Hepatocyte (in vitro differentiated cells): ENCODE measurements at places on chromosomes 2 and 18.
A peak's percentile ranks its signal among the peaks of the same experiment; 100 is the strongest.

GRCh38 chr18:10041180-10041579, 127.4 kb downstream of the VAPA start:
- peak; percentile 70 for DNase-seq

DNA sequence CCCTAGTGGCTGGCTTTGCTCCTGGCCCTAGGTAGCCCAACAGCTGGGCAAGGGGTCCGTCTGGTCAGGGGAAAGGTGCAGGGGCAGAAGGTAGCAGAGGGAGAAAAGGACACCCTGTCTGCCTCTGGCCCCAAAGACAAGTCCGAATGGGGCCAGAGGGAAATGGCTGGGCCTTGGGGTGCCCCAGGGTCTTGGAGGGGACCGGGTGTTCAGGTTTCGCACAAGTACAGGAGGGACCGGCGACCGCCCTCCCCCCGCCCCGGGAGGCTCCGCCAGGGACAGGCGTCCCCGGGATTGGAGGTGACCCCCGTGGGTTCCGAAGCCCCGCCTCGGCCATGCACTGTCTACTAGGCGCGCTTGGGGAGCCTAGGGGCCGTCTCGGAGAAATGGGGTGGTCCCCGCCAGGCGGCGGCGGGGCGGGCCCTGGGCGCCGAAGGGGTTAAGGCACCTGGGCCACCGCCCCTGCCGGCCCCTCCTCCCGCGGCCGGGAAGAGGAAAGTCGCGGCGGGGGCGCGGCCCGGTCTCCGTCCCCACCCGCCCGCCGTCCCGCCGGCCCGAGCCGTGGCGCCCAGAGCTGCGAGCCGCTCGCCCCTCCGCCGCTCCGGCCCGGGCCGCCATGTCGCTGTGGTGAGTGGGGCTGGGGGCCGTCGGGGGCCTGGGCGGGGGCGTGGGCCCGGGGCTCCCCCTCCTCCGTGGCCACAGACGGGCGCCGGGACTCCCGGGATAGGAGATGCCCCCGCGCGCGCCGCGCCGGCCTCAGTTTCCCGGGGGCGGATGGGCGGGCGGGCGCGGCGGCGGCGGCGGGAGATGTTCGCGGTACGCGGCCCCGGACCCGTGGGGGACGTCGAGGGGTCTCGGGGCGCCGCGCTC, at the start of gene B3GNT7:
Gene B3GNT7, plus strand, starts transcription at position 523 of the 870 bp plus-strand sequence. Its CDS starts 94 bp downstream, at position 617.
- peak; percentile 55 for DNase-seq

- DNase-seq: no peak
Measured at GRCh38 chr2:152334701-152335015, 316 bp upstream of the FMNL2 start.

- peak; percentile 63 for DNase-seq
Measured at GRCh38 chr18:22170421-22171257, 1.2 kb downstream of the GATA6 start.

GRCh38 chr2:69100220-69100723, 87.3 kb downstream of the ANTXR1 start:
- no peak for DNase-seq

DNA sequence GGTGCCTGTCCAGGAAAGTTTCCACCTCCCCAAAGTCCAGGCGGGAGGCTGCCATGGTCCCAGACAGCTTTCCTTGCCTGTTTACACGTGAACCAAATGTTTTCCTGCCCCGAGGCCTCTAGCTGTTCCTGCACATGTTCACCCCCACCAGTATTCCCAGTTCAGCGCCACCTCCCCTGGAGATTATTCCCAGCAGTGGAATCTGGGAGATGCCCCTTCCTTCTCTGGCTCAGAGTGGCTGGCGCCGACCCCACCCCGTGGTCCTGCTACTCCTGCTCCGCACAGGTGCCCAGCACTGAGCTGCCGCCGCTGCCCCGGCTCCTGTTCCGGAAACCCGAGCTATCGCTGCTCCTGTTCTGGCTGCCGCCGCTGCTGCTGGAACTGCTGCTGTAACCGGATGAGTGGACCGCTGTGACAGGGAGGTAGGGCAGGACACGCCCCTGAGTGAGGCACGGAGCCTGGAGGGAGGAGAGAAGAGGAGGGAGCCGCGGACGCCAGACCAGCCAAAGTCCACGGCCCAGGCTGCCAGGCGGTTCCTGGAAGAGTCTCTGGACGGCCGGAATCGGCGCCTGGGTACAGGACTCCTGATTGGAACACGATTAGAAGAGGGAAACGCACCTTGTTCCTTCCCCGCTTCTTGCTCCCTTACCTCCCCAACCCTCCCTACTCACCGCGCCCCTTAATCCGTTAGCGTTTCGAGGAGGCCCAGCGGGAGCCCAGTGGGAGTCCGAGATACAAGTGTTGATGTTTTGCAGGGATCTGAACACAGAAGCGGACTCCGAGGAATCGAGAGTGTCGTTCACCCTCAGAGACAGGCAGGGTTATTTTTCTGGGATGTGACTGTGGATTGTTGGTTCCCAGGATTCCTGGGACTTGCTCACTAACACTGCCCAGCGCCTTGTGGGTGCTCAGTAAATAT, at the start of gene PDE11A:
Gene PDE11A, minus strand, starts transcription at position 395 of the 919 bp plus-strand sequence. Its CDS starts 340 bp downstream, at position 55.
- DNase-seq: peak; percentile 93

DNA sequence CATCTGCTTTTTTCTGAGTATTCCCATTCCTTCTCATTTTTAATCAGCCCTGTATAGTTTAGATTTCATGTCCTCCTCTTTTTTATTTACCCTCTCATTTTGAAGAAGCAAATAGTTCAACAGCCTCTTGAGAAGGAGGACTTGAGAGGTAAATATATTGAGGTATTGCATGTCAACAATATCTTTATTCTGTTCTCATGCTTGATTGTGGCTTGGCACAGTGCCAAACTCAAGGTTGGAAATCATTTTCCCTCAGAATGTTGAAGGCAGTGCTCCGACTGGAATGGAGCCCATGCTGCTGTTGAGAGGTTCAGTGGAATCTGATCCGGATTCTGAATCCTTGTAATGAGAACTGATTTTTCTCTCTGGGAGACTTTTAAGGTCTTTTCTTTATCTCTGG, 31.0 kb upstream of the GALNT3 start:
- peak; percentile 8 for DNase-seq

DNA sequence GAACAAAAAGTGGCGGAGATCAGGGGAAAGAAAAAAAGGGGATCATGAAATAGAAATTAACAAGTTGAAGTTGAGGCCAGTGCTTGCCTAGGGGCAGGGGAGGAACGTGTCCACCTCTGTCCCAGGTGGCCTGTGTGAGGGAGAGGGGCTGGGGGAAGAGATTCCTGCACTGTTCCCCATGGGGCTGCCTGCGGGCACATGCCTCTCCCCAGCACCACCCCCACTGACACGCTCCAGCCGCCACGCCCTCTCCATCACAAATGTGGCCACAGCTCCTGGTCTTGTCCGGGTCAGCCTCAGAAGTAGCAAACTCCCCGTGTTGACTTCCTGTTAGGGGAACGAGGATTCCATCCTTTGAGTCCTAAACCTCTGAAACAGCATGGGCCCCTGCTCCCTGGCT, 161.2 kb downstream of the GLI2 start:
- no peak for DNase-seq

DNA sequence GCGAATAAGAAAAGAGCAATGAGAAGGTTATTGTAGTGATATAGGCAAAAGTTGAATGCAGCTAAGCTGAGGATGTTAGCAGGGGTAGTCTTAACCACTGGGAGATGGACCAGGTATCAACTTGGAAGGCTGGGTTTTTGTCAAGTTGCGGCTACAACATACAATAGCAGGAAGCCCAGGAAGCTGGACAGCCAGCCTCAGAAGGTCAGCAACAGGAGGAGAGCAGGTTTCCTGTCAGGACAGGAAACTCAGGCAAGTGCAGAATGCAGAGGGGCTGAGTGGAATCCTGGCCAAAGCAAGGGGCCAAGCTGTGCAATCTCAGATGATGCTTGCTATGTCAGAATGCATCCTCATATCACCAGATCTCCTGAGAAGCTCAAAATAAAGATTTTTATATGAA, 530.0 kb upstream of the ID2 start:
- DNase-seq: no peak

- no peak for DNase-seq
Measured at GRCh38 chr2:102677244-102678215, 58.2 kb downstream of the SLC9A2 start.

- DNase-seq: peak; percentile 79
Measured at GRCh38 chr2:219124381-219125110, 36.1 kb downstream of the NHEJ1 start.

DNA sequence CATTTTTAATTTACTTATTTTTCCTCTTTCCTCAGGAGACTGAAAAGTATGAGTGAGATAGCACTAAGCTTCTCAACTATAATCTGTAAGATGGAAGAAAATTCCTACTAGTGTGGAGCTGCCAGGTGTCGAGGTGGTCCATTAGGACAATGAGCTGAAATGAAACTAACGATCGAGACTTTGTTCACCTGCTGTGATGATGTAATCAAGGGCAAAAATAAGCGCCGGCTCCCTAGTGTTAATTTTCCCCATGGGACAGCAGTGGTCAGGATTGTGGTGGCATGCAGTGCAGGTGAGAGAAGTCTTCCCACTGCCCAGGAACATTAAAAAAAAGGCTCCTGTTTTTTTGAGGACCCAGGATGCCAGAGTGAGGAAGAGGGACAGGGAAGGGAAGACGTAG, 859.1 kb upstream of the GCFC2 start:
- no peak for DNase-seq

GRCh38 chr2:190582736-190583506, 48.4 kb upstream of the NEMP2 start:
- DNase-seq: no peak

DNA sequence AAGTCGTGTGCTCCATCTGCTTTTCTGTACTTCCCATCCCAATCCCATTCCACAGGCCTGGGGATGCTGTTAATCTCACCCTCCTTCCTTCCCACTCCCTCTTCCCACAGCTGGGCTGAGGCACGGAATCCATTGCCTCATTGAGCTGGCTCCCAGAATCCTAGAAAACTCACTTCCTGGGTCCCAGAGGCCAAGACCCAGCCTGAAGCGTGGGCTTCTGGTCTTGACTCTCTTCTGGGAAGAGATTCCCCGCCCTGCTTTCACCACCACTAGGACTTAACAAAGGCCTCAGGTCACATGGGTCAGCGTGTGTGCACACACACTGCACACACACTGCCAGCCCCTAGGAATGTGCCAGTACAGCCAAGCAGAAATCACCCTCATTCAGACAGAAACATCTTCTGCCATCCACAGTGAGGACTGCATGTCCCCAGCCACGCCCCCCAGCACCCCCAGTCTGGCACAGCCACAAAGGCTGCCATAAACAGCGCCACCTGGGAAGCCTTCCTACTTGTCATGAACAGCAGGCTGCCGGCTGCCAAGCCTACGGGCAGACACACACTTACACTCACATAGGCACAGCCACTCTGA, 165.8 kb downstream of the TNS1 start:
- DNase-seq: peak; percentile 51

DNA sequence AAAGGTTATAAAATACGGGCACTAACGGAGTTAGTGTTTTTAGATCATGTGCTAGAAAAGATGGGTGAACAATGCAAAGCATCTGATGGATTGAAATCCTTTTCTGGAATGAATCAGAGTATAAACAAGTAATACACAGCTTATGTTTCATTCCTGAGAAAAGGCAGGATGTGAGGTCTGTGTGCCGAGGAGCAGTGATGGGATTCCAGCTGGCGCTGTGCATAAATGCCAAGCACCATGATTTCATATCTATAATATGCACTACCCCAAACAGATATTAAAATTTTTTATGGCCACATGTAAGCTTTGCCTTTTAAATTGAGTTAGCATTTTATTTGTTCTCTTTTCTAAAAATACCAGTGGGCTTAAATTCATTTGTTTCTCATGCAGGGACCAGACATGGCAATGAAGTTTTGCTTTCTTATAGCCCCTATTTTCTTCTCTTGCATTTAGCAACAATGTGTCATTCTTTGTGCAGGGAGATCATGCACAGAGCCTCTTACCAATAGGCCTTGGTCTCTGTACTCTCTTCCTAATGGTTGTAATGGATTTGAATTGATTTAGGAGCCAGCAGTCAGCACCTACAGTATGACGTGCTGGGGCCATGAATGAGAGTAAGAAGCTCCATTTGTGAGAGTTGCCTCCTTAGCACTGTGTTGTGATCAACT, 323.9 kb downstream of the SLC8A1 start:
- no peak for DNase-seq

- DNase-seq: no peak
Measured at GRCh38 chr2:222521099-222521498, 96.8 kb downstream of the SGPP2 start.

DNA sequence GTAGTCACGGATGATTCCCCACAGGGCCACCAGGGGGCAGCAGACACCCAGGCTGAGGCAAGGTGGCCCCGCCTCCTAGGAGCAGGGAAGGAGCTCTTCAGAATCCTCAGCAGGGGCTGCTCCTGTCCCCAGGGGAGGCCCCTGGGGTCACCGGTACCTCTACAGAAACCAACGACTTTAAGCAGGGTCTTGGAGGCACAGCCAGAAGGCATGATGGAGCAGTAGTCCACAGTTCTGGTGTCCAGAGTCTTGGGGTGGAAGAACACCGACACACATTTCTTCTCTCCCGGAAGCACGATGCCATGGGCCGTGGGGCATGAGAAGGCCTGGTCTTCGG, 11.5 kb downstream of the CFAP65 start:
- peak; percentile 90 for DNase-seq

DNA sequence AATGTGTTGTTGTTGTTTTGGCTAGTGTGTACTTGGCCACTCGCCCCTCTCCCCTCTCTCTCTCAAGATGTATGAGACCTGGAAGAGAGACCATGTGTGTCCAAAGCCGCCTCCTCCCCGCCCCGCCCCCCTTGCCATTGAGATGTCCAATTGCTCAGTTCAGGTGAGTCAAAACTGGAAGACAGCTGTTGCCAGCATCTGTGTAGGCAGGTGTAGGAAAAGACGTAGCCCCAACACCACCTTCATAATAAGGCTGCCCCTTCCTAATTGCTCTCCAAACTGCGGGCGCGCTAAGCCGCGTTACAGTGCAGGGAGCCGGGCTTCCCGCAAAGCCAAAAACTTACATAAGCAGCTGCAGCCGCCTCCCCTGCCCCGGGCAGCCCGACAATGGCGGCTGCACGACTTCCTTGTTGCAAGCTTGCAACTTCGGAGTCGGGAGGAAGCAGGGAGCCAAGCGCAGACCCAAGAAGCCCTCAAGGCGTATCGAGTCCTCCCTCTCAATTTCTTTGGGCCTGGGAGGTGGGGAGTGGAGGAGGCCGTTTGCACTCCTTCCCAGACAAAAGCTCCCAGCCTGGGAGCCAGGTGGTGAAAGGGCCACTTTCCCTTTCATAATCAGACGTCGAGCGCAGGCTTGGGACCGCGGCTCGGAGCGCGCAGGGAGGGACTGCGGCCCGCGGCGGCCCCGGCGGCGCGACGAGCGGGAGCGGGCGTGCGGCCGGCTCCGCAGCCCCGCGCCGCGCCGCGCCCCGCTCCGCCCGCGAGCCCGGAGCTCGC, 882 bp downstream of the ZBTB14 start:
- peak; percentile 51 for DNase-seq

- DNase-seq: no peak
Measured at GRCh38 chr2:24682304-24682703, 110.9 kb downstream of the PTRHD1 start.

- DNase-seq: peak; percentile 25
Measured at GRCh38 chr2:173205375-173205774, 129.7 kb downstream of the MAP3K20 start.
